T-helper 22 cell (primary cell): ENCODE measurements at places on chromosomes 7 and 10.

DNA sequence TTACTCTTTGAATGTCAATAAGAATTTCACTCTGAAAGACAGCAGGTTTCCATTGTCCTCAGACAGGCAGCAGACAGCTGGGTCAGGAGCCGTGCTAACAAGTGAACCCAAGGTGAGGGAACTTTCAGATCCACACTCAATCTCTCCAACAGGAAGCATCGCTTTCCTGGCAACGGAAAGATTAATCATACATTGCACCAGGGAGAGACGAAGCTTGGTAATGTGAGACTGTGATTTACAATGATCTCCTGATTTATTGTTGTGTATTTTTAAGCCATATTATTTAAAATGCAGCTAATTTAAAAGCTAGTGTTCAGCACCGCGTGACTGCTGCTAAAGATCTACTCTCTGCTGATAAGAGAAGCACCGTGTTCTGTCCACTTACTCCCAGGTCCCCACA, 17.5 kb upstream of the NOM1 start:
- DNase-seq: no peak

GRCh38 chr7:139726485-139726869, 51.3 kb downstream of the HIPK2 start:
- DNase-seq: no peak

DNA sequence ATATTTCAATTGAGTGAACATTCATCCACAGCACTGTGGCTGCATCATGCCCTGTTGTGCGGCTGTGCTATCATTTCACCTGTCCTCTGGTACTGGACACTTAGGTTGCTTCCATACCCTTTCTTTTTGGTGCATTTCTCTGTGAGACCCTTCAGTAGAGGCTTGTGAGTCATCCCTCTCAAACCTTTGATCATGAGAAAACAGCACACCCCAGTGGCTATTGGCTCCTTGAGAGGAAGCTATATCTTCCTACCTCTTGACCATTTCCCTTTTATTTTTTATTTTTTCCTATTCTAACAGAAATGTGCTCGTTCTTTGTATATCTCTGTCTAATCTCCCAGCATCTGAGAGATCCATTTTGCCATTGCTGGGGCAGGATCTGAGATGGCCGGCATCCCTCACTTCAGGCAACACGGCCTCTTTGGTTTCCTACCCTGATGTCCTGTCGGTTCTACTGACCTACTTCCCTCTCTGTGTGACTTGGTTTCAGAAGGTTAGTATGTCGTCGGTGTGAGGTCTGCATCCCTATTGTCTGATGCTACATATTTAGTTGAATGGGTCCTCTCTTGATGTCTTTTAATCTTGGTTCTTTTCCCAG, 23.8 kb upstream of the PIK3AP1 start:
- DNase-seq: no peak

DNA sequence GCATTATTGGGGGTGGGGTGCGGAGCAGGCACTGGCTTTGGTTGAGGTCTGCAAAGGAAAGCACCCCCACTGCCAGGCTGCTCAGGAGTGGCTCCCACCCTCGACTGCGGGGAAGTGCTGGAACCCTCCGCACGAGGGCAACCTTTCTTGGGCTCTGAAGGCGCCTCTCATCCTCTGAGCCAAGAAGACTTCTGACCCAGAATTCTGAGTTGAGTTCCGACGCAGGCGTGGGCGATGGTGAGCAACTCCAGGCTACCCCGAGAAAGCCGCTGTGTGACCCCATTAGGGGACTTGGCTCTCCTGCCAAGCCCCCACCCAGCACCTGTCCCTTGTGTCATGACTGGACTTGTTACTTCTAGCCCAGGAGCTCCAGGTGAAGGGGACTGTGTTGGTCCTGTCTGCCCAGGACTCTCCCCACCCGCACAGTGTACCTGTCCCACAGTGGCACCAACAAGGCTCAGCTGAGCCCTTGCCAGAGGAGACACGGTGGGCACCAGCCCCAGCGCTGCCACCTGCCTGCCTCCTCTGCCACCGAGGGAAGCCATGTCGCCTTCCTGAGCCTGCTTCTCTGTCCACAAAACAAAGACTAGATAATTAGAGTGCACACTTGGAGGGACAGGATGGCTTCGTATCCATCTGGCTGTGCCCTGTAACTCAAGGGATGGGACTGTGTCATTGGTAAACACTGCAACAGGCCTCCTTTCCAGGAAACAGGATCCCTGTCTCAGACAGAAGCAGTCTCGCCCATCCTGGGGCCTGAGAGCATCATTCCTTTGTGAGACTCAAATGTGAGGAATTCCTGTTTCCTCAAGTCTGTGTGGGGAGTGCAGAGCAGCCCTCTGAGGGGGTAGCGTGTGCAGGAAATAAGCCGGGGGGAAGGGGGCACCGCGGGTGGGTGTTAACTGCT, 128.8 kb downstream of the LHPP start:
- no peak for DNase-seq

DNA sequence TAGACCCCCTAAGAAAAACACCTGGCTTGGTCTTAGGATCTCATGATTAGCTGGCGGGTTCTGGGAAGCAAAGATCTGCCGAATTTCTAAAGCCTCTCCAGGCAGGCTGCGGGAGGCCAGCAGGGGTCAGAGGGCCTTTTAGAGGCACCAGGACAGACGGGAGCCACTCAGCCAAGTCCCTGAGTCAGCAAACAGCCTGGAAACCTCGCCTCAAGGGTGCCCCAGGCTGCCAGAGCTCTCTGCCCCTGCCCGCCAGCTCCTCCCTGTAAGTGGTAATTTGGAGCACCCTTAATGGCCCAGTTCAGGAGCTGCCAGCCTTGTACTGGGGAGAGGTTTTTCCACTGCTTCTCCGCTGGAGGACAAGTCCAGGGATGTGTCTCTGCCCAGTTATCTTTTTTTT, 88.7 kb downstream of the HIP1 start:
- DNase-seq: no peak

GRCh38 chr7:96447109-96447645, 125.3 kb upstream of the SLC25A13 start:
- DNase-seq: no peak

DNA sequence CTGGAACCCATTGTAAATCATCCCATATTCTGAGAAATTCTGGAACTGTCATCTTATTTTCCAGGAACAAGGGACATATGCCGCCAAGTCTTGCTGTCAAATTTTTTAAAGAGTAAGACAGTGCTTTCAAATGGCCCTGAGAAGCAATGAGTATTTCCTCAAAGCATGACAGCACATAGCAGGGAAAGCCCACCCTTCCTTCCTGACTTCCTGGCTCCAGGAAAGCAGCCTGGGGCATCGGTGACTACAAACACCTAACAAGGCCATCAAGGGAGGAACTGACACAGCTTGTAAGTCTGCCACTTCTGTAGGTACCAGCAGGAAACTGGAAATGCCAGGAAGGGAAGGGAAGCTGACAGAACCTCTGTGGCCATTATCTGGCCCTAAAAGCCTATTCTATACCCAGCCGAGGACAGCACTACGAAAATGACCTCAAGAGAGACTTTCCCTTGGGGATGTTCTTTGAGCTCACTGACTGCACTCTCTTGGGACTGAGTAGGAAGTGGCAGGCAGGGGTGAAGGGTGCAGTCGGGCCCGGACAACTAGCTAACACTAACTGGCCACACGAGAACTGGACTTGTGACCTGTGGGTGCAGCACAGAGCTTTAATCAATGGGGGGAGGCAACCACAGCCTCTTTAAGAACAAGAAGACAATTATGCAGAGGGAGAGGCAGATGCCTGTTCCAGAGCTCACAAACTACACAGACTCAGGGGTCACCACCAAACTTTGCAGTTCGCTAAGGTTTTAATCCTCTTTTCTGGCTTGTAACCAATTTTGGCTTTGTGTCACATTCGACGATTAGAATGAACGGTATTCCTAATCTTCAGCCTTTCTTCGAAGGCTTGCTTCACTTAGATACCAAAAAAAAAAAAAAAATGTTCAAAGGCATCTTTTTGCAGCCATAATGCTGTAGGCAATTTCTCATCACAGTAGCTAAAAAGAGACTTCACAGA, 52.0 kb downstream of the GRB10 start:
- no peak for DNase-seq
